Calu3 (cell line): ENCODE measurements at places on chromosomes 7 and 10. TPM values are rescaled to one million over a fixed set of nuclear protein-coding genes. Genes with fewer than 3 reads are reported as not detected.

DNA sequence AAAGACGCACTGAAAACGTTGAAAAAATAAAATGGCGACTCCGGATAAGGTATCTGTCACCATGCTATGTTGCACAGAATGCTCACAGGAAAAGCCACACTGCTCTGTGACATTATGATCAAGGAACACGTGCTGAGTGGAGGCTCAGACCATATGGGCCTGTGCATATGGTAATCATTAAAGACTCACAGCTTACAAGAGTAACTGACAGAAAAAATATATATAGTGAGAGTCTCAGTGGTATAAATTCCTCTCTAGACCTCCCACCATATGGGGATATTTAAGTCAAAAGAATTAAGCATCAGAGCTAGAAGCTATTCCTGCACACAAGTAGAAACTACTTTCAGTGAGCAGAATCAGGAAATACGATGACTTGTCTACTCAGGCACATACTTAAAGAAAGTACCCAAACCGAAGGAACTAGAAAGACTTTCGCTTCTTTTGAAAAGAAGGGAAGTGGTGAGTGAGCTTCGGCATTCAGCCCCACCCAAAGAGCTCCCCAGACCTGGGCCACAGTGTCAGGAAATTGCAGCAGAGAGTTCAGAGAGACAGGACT lies 65.1 kb upstream of the MPP7 start:
- no peak for DNase-seq
- no peak overlapping the region for H3K27ac ChIP-seq
- no peaks in the 10 kb centered on the region for H3K36me3 ChIP-seq
- H3K4me1 ChIP-seq, result peaks cover 15% of the 10 kb centered on the region

Gene RNLS
- total RNA-seq, result 6.3 and 7.1 TPM in 2 replicates

GRCh38 chr7:33248671-33249070 lies 119.3 kb downstream of the BBS9 start:
- no peaks in the 10 kb centered on the region for H3K36me3 ChIP-seq
- DNase-seq, result no peak
- no peak overlapping the region for H3K4me3 ChIP-seq

GRCh38 chr7:12322903-12323300 lies 80.8 kb downstream of the VWDE start:
- H3K27ac ChIP-seq, result peak overlapping the region; percentile 28
- H3K36me3 ChIP-seq, result peaks cover 4% of the 10 kb centered on the region
- no peaks in the 10 kb centered on the region for H3K27me3 ChIP-seq
- H3K4me3 ChIP-seq, result no peak overlapping the region
